ENCODE measurements at places on chromosomes 6 and 20. TPM values are rescaled to one million over a fixed set of nuclear protein-coding genes. Genes with fewer than 3 reads are reported as not detected.

The ADGRB3 gene
- not detected for total RNA-seq

DNA sequence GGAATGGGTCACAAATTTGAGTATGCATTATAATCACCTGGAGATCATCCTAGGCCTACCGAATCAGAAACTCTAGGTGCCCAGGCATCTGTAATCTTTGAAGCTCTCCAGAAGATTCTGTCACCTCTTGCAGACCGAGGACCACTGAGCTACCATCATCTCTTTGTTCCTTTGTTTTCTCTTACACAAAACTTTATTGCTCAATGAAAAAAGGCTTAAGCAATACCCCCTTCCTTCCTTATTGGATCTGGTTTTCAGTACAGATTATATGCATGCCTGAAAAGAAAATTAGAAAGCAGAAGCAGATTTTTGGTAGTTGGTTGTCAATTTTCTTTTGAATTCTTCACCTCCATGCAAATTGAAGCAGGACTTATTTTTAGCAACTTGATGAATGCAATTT lies 31.3 kb downstream of the STX11 start:
- DNase-seq: no peak

The SIRPD gene
- not detected for total RNA-seq

DNA sequence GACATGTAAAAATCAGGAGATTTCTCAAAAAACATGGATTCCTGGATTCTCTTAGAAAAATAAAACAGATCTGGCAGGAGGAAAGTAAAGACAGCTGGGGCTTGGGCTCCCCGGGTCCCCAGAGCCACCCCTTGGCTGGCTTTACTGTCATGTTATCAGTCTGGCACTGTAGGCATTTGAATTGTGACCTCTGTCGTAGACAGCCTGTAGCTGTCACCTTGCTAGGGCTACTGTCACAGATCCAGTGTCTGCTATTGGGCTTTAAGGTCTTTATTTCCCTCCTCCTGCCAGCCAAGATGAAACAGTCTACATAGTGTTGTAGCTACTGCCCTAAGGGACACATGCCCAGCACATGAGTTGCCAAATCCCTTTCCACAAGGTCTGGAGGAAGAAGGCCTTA lies 37.5 kb downstream of the ABRACL start:
- DNase-seq: no peak

DNA sequence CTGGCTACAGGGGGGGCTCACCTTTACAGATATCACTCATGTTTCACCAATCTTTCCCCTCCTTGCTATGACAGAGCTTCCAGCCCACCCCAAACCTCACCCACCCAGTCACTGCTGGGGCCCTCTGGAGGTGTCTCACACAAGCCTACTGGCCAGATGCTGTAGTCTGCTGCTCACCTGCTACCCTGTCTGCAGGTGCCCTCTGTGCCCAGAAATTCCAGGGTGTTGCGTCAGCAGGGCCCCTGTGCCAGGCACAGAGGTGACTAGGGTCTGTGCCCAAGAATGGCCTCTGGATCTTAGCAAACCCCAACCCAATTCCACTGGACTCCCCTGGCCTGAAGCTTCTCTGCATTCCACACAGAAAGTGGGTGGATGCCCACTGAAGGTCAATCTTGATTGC lies 21.4 kb downstream of the UNC5CL start:
- no peak for DNase-seq

- no peak for DNase-seq
These were observed 5.2 kb downstream of the ZNFX1 start for GRCh38 chr20:49272654-49273053.

The VIP gene
- 0.39 TPM for total RNA-seq

Data from dermis microvascular lymphatic vessel endothelial cell (primary cell).